ENCODE measurements at places on chromosomes 1 and 21. TPM values are rescaled to one million over a fixed set of nuclear protein-coding genes. Genes with fewer than 3 reads are reported as not detected.

DNA sequence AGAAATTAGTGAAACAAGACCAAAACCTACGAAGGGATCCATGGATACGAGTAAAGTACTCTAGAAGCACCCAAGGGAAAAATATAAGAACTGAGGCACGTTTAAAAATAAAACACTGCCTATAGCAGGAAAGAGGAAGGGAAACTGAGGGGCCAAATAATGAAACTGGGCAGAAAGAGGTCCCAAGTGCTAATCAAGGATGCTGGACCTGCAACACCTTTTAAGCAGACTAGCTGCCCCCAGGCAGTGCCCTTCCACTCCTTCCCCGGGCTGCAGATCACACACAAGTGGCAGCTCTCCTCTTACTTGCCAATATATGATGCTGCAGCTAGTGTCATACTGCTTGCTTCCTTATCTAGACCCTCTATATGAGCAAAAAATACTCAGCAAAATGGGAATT is 7.6 kb upstream of the OTUD7B start:
- no peak for DNase-seq

- no peak for DNase-seq
These were observed 290.4 kb downstream of the KCNT2 start for GRCh38 chr1:196317535-196318522.

- DNase-seq: no peak
These were observed 224.9 kb downstream of the BACH1 start for GRCh38 chr21:29523646-29524045.

DNA sequence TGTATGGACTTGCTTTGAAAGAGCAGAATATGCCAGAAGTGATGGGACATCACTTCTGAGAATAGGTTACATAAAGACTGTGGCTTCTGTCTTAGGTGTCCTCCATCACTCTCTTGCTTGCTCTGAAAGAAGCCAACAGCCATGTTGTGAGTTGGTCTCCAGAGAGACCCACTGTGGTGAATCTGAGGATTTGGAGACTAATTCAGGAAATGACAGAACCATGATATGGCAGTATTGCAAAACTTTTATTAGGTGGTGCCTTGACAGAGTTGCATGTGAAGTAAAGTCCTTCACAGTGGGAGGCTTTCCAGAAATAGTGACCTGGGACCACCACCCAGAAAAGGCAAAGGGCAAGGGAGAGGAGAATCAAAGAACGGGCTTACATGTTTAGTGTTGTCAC is 628.6 kb downstream of the KCNT2 start:
- DNase-seq: no peak

GRCh38 chr1:27009601-27010197 is 3.0 kb downstream of the TENT5B start:
- DNase-seq: peak; percentile 74

- peak; percentile 38 for DNase-seq
These were observed 104.7 kb downstream of the CAMTA1 start for GRCh38 chr1:6889875-6890480.

DNA sequence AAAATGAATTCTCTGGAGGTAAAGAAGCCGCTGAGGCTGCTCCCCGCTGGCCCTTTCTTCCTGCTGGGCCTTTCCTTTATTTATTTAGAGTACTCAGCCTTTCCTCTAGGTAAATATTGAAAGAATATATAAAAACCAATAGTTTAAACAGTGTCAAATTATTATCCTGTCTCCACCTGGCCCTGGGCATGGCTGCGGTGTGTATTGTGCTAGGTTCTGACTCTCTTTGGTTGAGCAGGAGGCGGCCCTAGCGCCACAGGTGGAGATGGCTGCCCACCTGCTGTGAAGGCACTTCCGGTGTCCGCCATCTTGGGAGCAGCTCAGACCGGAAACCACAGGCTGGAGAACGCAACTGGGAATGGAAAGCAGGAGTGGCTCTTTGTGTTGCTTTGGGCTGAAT is 29.0 kb upstream of the CLDN14 start:
- DNase-seq: no peak

GRCh38 chr1:163275222-163275621 is 46.5 kb upstream of the NUF2 start:
- DNase-seq: no peak

DNA sequence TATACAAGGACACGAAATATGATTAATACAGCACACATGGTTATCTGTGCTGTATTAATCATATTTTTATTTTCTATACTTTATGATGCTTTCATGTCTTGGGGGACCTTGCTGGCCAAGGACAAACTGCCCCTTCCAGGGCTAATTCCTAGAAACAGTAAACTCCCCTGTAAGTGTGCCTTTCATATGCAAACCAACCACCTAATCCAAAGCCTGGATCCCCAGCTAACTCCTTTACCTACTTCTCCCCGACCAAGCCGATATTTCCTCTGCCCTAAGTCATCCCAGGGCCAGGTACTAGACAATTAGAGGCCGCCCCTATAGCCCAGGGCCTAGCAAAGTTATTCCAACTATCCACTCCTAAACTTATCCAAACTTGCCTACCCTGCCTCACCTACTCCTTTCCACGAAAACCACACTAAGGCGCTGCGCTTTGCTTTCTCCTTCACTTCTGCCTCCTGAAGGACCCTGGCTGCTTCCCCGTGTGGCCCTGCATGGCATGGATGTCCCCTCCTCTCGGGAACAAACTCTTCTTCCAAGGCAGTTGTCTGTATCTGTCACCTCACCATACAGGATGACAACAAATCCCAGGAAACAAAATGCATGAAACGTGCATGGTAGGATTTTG is 10.2 kb downstream of the SH3BP5L start:
- no peak for DNase-seq

- DNase-seq: no peak
These were observed 4.0 kb downstream of the SHISAL2A start for GRCh38 chr1:52636721-52637695.

DNA sequence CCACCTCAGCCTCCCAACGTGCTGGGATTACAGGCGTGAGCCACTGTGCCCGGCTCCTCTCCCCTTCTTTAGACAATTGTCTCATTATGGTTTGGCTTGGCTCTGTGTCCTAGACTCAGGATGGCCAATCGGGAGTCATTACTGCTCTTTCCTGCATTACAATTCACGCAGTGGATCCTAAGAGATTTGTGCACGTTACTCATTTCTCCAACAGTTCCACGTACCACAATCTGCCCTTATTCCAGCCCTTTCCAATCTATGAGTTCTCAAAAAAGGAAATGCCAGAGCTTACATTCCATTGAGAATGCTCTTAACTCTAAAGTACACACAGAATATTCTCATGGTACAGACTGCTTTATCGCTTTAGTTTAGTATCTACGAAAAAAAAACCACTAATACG is 357.0 kb downstream of the GPATCH2 start:
- DNase-seq: no peak

GRCh38 chr1:159084867-159085266 is 8.3 kb upstream of the AIM2 start:
- no peak for DNase-seq

GRCh38 chr21:33230545-33231324 is 997 bp downstream of the IFNAR2 start:
- DNase-seq: peak; percentile 72

The PTPN7 gene
- total RNA-seq: 1.1 TPM

The BNIPL gene
- 0.59 TPM for total RNA-seq

The YBX1 gene
- 788 TPM for total RNA-seq

The TAS1R3 gene
- total RNA-seq: 0.75 TPM

The TACSTD2 gene
- not detected for total RNA-seq

The OR6N1 gene
- total RNA-seq: not detected
